ENCODE measurements at places on chromosomes 4 and X. TPM values are rescaled to one million over a fixed set of nuclear protein-coding genes. Genes with fewer than 3 reads are reported as not detected.

GRCh38 chrX:115650916-115651315, 89.9 kb downstream of the PLS3 start:
- DNase-seq, result peak; percentile 23
- H3K27me3 ChIP-seq, result no peaks in the 10 kb centered on the region
- no peak overlapping the region for H3K27ac ChIP-seq
- no peak overlapping the region for H3K4me3 ChIP-seq

GRCh38 chrX:56764975-56765791, 36.1 kb downstream of the NBDY start:
- no peaks in the 10 kb centered on the region for H3K27me3 ChIP-seq
- DNase-seq, result no peak
- no peak overlapping the region for H3K27ac ChIP-seq
- H3K36me3 ChIP-seq, result no peaks in the 10 kb centered on the region

The VMA21 gene
- 45.1 TPM for total RNA-seq

DNA sequence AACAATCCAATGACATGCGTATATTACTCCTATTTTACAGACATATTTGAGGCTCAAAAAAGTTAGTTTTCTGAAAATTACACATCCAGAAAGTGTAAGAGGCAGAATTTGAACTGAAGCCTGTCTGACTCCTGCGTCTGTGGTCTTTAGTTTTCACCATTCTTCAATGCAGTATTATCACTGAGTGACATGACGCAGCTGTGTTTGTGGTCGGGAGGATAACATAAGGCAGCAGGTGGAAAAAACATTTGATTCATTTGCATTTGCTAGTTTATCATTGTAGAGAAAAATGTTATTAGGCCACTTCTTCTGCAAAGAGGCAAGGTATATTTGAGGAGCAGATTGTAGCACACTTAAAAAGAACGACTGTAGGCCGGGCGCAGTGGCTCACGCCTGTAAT, 186.7 kb downstream of the TENM3 start:
- H3K4me1 ChIP-seq, result no peaks in the 10 kb centered on the region
- no peak overlapping the region for H3K4me3 ChIP-seq
- H3K27me3 ChIP-seq, result peaks cover 7% of the 10 kb centered on the region
- no peak for DNase-seq
- no peaks in the 10 kb centered on the region for H3K36me3 ChIP-seq

GRCh38 chr4:149823769-149824221, 8.2 kb upstream of the IQCM start:
- no peaks in the 10 kb centered on the region for H3K36me3 ChIP-seq
- H3K4me3 ChIP-seq, result no peak overlapping the region
- H3K27ac ChIP-seq, result no peak overlapping the region

The NUDT10 gene
- total RNA-seq, result not detected

DNA sequence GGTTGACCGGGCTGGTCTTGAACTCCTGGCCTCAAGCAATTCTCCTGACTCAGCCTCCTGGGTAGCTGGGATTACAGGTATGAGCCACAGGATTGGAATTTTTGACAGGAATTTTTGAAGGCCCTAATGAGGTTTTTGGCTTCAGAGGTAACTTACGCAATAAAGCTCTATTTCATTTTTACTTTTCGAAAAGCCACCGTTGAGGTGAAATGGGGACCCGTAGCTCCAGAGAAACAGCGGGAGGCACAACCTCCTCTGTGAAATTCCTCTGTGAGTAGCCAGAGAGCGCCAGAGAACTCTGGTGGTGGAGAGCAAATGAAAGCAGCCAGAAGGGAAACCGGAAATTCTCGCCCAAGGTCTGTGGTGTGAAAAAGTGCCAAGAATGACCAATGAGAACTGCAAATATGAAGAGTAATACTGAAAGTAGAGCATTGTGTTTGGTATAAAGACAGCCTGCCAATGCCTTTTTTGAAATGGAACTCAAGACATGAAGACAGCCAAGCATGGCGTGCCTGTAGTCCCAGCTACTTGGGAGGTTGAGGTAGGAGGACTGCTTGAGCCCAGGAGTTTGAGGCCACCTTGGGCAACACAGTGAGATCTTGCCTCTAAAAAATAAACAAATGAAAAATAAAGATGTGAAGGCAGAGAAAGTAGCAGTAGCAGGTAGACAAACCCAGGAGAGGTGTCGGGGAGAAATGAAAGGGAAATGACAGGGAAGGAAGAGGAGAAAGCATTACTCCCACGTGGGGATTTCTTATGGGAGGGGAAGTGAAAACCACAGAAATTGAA, 33.0 kb upstream of the TMEM131L start:
- H3K4me1 ChIP-seq, result peaks cover 19% of the 10 kb centered on the region
- DNase-seq, result peak; percentile 77
- no peaks in the 10 kb centered on the region for H3K36me3 ChIP-seq

The RASSF6 gene
- total RNA-seq, result 1.1 TPM

- H3K36me3 ChIP-seq, result no peaks in the 10 kb centered on the region
- no peaks in the 10 kb centered on the region for H3K4me1 ChIP-seq
- no peaks in the 10 kb centered on the region for H3K27me3 ChIP-seq
- DNase-seq, result no peak
These were observed 68.6 kb downstream of the CDS1 start for GRCh38 chr4:84651499-84651898.

The SERPINA7 gene
- total RNA-seq, result not detected

- no peak overlapping the region for H3K4me3 ChIP-seq
- no peak for DNase-seq
- peaks cover 6% of the 10 kb centered on the region for H3K4me1 ChIP-seq
- no peaks in the 10 kb centered on the region for H3K36me3 ChIP-seq
These were observed 633.4 kb downstream of the PDHA2 start for GRCh38 chr4:96473246-96473645.

The IL21 gene
- total RNA-seq, result 0.12 TPM

DNA sequence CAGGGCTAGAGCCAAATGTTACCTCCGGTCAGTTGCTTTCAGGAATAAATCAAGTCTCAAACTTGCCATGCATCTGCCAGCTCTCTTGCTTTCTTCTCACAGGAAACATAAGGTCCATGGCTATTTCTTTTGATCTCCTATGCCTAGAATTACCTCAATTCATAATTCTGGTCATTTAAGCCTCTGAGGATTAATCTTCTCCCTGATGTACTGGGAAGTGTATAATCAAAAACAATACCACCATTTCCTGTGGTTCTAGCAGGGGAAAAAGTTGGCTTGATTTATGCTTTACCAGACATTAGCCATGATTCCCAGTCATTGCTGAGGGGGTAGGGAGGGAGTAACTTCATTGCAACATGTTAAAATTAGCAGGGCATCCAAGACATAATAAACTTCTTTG, 268.7 kb upstream of the EMCN start:
- H3K4me3 ChIP-seq, result no peak overlapping the region
- no peak for DNase-seq
- no peaks in the 10 kb centered on the region for H3K4me1 ChIP-seq

- no peak overlapping the region for H3K27ac ChIP-seq
- no peak for DNase-seq
- H3K36me3 ChIP-seq, result no peaks in the 10 kb centered on the region
- no peaks in the 10 kb centered on the region for H3K4me1 ChIP-seq
These were observed 675.3 kb upstream of the CT83 start for GRCh38 chrX:117138070-117138469.

DNA sequence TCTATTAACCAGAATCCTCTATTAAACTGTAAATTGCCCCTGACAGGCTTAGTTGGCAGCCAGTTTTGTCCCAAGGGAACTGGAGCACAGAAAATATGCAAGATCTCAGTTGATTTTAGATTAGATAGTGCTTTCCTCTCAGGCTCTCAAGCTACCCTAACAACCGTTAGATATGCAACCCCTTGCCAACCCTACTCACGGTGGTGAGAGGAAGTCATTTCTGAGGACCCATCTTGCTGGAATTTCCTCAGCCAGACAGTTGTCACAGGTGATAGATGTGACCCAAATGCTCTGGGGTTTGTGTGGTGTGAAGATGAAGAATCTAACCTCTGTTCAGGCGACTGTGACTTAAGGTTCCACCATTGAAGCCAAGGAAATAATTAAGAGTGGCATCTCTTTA, 447.1 kb downstream of the MID1IP1 start:
- H3K4me1 ChIP-seq, result no peaks in the 10 kb centered on the region
- H3K36me3 ChIP-seq, result no peaks in the 10 kb centered on the region
- DNase-seq, result no peak
- no peaks in the 10 kb centered on the region for H3K27me3 ChIP-seq
- no peak overlapping the region for H3K4me3 ChIP-seq

The SPANXB1 gene
- total RNA-seq, result not detected

- H3K4me1 ChIP-seq, result no peaks in the 10 kb centered on the region
- no peak overlapping the region for H3K27ac ChIP-seq
- no peaks in the 10 kb centered on the region for H3K36me3 ChIP-seq
- no peak overlapping the region for H3K4me3 ChIP-seq
- no peak for DNase-seq
- H3K27me3 ChIP-seq, result no peaks in the 10 kb centered on the region
These were observed 18.0 kb upstream of the UBA1 start for GRCh38 chrX:47175588-47175980.

GRCh38 chr4:69458184-69458826, 37.4 kb downstream of the UGT2B4 start:
- H3K36me3 ChIP-seq, result no peaks in the 10 kb centered on the region
- DNase-seq, result no peak

The DIPK2B gene
- total RNA-seq, result not detected

The F11 gene
- not detected for total RNA-seq

The ZCCHC12 gene
- 0.89 TPM for total RNA-seq

The MAGEA8 gene
- total RNA-seq, result not detected

The SLC49A3 gene
- total RNA-seq, result 5.5 TPM

GRCh38 chrX:136588036-136588435, 56.0 kb downstream of the VGLL1 start:
- H3K27me3 ChIP-seq, result no peaks in the 10 kb centered on the region
- no peaks in the 10 kb centered on the region for H3K4me1 ChIP-seq
- H3K4me3 ChIP-seq, result no peak overlapping the region
- no peaks in the 10 kb centered on the region for H3K36me3 ChIP-seq
- DNase-seq, result no peak
- no peak overlapping the region for H3K27ac ChIP-seq

GRCh38 chrX:148956352-148956751, 455.9 kb downstream of the AFF2 start:
- no peaks in the 10 kb centered on the region for H3K36me3 ChIP-seq
- no peak overlapping the region for H3K27ac ChIP-seq
- no peaks in the 10 kb centered on the region for H3K27me3 ChIP-seq
- H3K4me1 ChIP-seq, result no peaks in the 10 kb centered on the region
- H3K4me3 ChIP-seq, result no peak overlapping the region
- DNase-seq, result no peak

DNA sequence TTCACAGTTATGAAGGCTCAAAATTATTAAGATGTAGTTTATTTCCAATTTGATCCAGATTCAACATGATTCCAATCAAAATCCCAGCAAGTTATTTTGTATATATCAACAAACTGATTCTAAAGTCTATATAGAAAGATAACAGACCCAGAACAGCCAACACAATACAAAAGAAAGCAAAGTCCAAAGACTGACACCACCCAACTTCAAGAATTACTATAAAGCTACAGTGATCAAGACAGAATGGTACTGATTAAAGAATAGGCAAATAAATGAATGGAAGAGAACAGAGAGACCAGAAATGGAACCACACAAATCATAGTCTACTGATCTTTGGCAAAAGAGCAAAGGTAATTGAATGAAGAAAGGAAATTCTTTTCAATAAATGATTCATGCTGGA, 34.9 kb downstream of the NFXL1 start:
- H3K27ac ChIP-seq, result no peak overlapping the region
- no peaks in the 10 kb centered on the region for H3K27me3 ChIP-seq
- DNase-seq, result no peak
- H3K36me3 ChIP-seq, result peaks cover 66% of the 10 kb centered on the region
- no peaks in the 10 kb centered on the region for H3K4me1 ChIP-seq
- H3K4me3 ChIP-seq, result no peak overlapping the region

The NEUROG2 gene
- total RNA-seq, result 0.12 TPM

- no peaks in the 10 kb centered on the region for H3K27me3 ChIP-seq
- no peak overlapping the region for H3K27ac ChIP-seq
- no peak for DNase-seq
- no peak overlapping the region for H3K4me3 ChIP-seq
These were observed 5.5 kb downstream of the GSTCD start for GRCh38 chr4:105714071-105714521.

DNA sequence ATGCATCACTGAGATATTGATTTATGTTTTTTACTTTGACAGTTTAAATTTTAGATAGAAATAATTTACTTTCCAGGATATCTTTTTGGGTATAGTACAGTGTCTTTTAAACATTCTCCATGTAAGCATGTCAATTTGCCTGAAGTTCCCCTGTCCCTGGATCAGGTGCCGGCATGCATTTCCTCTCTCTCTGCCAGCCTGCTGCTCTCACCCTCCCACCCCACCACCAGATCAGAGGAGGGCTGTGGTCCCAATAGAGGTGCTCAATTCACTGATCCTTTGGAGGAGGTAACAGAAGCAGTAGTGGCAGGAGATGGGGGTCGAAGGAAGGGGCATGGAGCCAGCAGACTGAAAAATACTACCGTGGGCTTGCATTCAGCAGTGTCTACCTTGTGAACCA, 28.3 kb upstream of the DSPP start:
- no peaks in the 10 kb centered on the region for H3K27me3 ChIP-seq
- no peaks in the 10 kb centered on the region for H3K36me3 ChIP-seq
- H3K27ac ChIP-seq, result no peak overlapping the region
- no peak overlapping the region for H3K4me3 ChIP-seq
- no peak for DNase-seq

The TMEM47 gene
- total RNA-seq, result 0.10 TPM
